Choroid plexus epithelial cell (primary cell): ENCODE measurements at places on chromosomes 13 and 19.

GRCh38 chr13:74090397-74090796, 43.8 kb downstream of the KLF12 start:
- DNase-seq, result no peak

- DNase-seq, result peak; percentile 63
Measured at GRCh38 chr13:41700790-41701310, 243.5 kb downstream of the RGCC start.

GRCh38 chr13:109088624-109088917, 459.2 kb downstream of the MYO16 start:
- DNase-seq, result peak; percentile 12

GRCh38 chr19:53906211-53907192, 2.6 kb upstream of the CACNG7 start:
- DNase-seq, result peak; percentile 13

DNA sequence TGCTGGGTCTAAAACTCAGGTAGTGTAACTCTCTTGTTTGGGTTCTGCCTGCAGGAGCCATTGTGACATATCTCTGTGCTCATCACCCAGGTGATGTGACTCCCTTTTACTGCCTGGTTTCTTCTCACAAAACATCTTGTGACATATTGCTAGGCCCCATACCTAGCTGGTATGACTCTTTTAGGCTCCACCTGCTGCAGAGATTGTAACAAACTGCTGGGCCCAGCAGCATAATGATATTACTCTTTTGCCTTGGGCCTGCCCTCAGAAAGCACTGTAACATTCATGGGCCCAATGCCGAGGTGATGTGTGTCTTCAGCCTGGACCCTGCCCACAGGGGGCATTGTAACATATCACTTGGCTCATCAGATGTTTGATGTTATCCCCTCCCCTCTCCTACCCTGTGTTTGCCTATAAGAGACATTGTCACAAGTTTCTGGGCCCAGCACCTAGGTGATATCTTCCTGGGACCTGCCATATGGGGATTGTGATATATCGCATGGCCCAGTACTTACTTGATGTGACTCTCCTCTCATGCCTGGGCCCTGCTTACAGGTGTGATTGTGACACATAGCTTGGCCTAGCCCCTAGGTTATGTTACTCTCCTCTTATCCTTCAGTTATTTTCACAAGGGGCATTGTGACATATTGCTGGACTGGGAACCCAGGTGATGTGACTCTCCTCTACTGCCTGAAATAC, 18.0 kb upstream of the ZNF681 start:
- no peak for DNase-seq

- DNase-seq, result no peak
Measured at GRCh38 chr19:41917676-41918075, 10.6 kb downstream of the ERFL start.

DNA sequence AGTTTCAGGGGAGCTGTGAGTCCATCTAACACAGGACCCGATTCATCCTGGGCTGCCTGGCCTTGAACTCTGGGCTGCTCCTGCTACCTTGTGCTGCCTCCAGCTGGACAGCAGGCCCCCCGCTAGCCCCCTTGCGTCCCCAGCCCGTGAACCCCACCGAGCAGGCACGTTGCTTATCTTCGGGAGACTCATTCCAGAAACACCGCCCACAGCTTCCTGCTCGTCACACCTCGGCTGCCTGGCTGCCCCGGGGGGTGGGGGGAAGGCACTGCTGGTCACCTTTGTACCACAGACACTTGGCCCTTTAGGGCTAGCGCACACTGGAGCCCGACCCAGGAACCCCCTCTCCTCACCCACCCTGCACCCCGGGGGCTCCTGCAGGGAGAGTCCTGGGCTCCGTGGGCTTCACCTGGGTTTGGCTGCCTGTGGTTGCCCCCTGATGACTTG, 48.1 kb downstream of the CRTC1 start:
- DNase-seq, result peak; percentile 32

DNA sequence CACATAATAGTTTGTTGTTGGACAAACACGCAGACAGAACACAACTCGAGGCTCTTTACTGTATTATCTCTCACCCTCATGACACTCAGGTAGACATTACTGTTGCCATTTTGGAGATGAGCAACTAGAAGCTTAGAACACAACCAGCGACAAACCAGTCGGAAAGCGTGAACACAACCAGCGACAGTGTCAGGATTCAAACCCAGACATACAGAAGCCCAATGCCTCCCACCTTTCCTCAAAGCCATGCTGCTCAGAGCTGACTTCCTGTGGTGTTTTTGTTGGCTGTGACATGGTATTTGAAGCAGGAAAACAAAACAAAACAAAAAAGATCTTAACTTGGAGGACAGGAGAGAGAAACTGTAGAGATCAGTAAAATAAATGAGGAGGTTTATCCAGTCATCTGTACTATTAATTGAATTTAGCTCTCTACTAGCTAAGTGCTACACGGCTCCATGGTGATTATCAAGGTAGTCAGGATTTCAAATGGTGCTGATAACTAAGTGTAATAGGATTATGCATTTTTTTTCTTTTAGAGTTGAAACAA, 92.1 kb downstream of the STARD13 start:
- DNase-seq, result peak; percentile 76

DNA sequence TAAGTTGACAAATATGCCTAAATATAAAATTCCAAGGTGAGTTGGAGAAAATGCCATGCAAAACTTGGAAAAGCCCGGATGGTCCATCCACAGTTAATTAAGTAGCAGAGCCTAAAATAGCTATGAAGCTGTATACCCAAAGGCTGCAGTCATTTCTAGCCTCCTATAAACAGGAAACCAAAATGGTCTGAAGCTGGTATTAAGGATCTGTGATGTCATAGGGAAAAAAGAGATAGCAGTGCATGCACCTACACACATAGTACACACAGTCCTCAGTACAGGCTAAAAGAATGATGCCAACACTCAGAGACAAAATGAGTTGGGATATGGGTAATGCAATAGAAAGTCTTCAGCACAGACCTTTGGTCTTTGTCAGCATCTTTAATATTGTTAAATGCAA, 736.9 kb downstream of the EFNB2 start:
- no peak for DNase-seq

- DNase-seq, result no peak
Measured at GRCh38 chr13:110062077-110062776, 244.7 kb downstream of the COL4A1 start.

DNA sequence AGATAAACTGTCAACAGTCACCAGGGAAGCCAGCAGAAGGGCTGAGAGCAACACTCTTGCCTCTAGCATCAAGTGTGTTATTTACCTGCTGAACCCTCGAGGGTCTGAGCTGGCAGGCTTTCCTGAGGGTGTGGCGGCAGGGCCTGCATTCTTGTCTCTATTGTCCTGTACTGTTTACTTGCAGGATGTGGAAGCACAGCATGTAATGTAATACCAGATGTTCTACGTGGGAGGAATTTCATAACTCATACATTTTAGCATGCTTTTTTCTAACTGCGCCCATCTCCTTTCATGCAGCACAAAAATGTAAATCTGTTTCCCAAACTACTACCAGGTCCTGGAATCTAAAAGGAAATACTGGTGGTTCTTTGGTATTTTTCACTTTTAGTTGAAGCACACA, 153.1 kb downstream of the RGCC start:
- DNase-seq, result peak; percentile 98

DNA sequence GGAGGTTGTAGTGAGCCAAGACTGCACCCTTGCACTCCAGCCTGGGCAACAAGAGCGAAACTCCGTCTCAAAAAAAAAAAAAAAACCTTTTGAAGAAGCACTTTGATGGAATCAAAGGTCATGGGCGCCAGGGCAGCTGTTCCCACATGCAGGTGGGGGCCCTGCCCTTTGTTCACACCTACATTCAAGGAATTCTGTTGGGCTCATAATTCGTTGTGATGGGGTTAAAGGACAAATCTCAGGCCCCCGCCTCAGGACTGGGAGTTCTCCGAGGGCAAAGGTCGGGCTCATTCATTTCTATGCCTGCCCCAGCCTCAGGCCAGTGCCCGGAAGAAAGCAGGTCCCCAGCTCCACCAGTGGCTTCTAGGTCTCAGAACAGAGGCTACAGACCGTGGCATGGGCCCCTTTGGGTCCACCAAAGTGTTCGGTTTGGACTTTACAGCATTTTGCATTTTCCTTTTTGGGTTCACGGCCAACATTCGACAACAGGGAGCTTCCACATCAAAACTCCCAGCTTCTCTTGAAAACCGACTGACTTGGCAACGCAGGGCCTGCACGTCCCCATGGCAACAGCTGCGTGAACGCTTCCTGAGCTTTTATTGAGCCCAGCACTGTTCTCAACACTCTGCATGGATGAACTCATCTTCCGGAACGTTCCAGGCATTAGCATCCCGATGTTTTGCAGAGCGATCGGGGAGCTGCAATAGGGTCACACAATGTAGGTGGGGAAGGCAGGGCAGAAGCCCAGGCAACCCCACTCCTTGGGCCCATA, 10.1 kb upstream of the GTF2F1 start:
- peak; percentile 87 for DNase-seq

GRCh38 chr13:94236872-94237271, 242.6 kb downstream of the DCT start:
- DNase-seq, result peak; percentile 57

- no peak for DNase-seq
Measured at GRCh38 chr19:45560686-45561085, 23.9 kb downstream of the OPA3 start.

DNA sequence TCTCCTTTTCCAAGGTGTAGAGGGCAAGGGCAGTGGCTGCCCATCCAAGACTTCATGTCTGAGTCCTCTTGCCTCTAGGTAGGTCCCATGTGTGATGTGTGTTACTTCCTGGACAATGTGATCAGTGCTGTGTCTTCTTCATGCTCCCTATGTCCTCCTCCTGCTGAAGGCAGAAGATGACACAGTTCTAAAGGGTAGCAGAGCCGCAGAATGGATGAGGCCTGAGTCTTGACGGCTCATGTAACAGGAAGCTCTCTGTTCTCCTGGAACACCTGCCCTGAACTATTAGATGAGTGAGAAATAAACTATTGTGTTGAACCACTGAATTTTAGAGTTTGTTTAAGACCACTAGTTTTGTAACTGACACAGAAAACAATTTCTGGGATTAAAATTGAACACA, 165.9 kb downstream of the NDFIP2 start:
- DNase-seq, result no peak

GRCh38 chr19:29573486-29573885, 32.6 kb upstream of the POP4 start:
- no peak for DNase-seq

GRCh38 chr13:36430247-36431203, 1.8 kb upstream of the CCNA1 start:
- peak; percentile 23 for DNase-seq

DNA sequence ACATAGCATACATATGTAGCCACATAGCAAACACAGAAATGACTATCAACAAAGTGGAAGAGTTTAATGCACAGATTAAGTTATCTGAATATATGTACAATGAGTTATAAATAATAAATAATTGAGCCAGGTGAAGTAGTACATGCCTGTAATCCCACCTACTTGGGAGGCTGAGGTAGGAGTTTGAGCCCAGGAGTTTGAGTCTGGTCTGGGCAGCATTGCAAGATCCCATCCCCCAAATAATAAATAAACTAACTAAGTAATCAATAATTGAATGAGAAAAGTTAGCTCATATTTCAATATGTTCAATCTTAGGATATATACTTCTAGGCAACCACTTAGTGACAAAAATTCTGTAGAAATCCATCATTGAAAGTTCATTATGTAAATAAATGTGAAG, 1.7 kb downstream of the CARD8 start:
- DNase-seq, result no peak

- DNase-seq, result no peak
Measured at GRCh38 chr13:51249255-51249654, 27.1 kb downstream of the FAM124A start.
